ENCODE measurements at places on chromosomes 12 and 14.

DNA sequence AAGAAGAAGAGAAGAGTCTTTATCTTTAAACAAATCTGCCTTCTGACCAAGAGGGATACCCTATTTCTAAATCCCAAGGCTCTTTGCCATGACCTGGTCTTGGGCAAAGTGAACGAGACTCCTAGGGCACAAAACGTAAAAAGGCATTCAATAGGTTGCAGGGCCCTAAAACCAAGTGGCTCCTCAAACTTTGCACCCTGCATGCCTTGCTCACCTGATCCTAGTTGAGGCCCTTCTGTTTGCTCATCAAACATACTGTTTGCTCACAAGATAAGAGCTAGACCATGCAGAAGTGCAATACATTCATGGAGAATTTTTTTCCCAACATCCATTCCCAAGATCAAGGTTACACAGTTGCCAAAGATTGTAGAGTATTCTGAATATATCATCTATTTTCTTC lies 7.9 kb upstream of the PRH1 start:
- no peak overlapping the region for H3K27ac ChIP-seq
- DNase-seq: no peak
- peaks cover 3% of the 10 kb centered on the region for H3K36me3 ChIP-seq
- H3K27me3 ChIP-seq: no peaks in the 10 kb centered on the region

GRCh38 chr12:5264006-5264405 lies 167.9 kb upstream of the NTF3 start:
- H3K27ac ChIP-seq: no peak overlapping the region
- H3K4me3 ChIP-seq: no peak overlapping the region
- no peaks in the 10 kb centered on the region for H3K36me3 ChIP-seq
- no peaks in the 10 kb centered on the region for H3K27me3 ChIP-seq
- no peak for DNase-seq

GRCh38 chr12:21223930-21224329 lies 92.9 kb downstream of the SLCO1B1 start:
- no peaks in the 10 kb centered on the region for H3K36me3 ChIP-seq
- no peak overlapping the region for H3K4me3 ChIP-seq
- H3K27me3 ChIP-seq: no peaks in the 10 kb centered on the region
- H3K4me1 ChIP-seq: no peaks in the 10 kb centered on the region
- no peak overlapping the region for H3K27ac ChIP-seq

DNA sequence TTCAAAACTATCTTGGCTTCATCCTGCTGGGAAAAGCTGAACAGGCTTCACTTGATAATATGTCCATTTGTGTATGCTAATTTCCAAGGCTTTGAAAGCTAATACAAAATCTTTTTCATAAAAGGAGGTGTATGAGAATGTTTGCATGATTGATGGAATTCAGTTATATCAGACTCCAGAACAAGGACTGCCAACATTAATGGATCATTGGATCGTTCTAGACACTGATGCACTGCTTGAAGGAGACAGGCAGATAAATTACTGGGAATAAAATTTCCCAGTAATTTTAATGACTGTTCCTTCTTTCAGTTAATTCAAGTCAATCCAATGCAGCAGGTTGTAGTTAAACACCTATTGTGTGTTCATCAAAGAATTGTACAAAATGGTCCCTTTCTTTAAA lies 466 bp downstream of the GPRC5D start:
- H3K36me3 ChIP-seq: no peaks in the 10 kb centered on the region
- no peak overlapping the region for H3K4me3 ChIP-seq
- peaks cover 4% of the 10 kb centered on the region for H3K4me1 ChIP-seq
- DNase-seq: no peak

GRCh38 chr14:22560662-22561365 lies 28.2 kb downstream of the DAD1 start:
- peaks cover 34% of the 10 kb centered on the region for H3K36me3 ChIP-seq
- no peak for DNase-seq
- peak overlapping the region; percentile 71 for H3K4me3 ChIP-seq

DNA sequence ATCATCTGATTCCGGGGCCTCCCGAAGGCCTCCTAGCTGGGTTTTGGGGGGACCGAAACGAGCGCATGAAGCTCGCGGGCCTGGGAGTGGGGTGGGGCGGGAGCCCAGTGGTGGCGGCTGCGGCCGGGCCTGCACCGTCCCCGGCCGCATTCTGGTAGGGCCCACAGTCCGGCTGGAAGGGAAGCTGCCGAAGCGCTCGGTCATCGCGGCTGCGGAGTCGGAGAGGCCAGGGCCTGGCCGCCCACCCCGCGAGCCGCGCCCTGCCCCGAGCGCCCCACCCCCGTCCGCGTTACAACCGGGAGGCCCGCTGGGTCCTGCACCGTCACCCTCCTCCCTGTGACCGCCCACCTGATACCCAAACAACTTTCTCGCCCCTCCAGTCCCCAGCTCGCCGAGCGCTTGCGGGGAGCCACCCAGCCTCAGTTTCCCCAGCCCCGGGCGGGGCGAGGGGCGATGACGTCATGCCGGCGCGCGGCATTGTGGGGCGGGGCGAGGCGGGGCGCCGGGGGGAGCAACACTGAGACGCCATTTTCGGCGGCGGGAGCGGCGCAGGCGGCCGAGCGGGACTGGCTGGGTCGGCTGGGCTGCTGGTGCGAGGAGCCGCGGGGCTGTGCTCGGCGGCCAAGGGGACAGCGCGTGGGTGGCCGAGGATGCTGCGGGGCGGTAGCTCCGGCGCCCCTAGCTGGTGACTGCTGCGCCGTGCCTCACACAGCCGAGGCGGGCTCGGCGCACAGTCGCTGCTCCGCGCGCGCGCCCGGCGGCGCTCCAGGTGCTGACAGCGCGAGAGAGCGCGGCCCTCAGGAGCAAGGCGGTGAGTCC lies at the start of gene KLC1:
KLC1 (plus strand) TSS at position 528 of the 819 bp plus-strand sequence. CDS start 25,354 bp downstream, outside the sequence.
- peaks cover 26% of the 10 kb centered on the region for H3K4me1 ChIP-seq
- H3K27me3 ChIP-seq: no peaks in the 10 kb centered on the region
- peak; percentile 78 for DNase-seq
- H3K27ac ChIP-seq: peak within 1 kb of the TSS; percentile 86

GRCh38 chr12:38745601-38746000 lies 159.8 kb downstream of the CPNE8 start:
- no peak overlapping the region for H3K27ac ChIP-seq
- no peaks in the 10 kb centered on the region for H3K27me3 ChIP-seq
- no peak for DNase-seq
- no peaks in the 10 kb centered on the region for H3K4me1 ChIP-seq
- H3K36me3 ChIP-seq: no peaks in the 10 kb centered on the region

DNA sequence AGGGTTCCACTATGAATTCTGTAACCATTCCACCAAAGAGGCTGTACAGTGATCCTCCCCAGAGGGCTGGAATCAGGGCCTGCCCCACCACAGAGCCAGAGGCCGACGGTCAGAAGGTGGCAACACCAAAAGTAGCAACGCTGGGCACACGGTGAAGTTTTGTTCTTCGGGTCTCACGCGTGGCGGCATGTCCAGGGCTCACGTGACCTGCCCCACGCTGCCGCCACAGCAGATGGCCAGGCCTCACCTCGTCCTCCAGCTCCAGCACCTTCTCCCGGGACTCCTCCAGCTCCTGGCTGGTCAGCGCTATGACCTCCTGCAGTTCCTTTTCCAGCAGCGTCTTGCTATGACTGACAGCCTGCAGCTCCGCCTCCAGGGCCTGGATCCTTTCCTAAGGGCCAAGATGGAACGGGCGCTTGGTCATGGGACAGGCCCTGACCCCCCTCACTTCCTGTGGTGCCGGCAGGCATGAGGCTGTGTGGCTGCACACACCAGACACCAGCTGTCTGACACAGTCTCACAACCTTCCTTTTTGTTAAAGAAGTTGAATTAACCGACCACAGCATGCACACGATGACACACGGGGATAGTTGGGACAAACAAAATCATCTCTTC lies 22.4 kb upstream of the ANKLE2 start:
- no peak for DNase-seq
- H3K4me1 ChIP-seq: no peaks in the 10 kb centered on the region
- H3K27me3 ChIP-seq: no peaks in the 10 kb centered on the region
- H3K4me3 ChIP-seq: no peak overlapping the region
- peaks cover 74% of the 10 kb centered on the region for H3K36me3 ChIP-seq

GRCh38 chr14:72546344-72547016 lies 347.4 kb downstream of the DPF3 start:
- H3K4me1 ChIP-seq: peaks cover 2% of the 10 kb centered on the region
- H3K27me3 ChIP-seq: peaks cover 57% of the 10 kb centered on the region
- DNase-seq: no peak

DNA sequence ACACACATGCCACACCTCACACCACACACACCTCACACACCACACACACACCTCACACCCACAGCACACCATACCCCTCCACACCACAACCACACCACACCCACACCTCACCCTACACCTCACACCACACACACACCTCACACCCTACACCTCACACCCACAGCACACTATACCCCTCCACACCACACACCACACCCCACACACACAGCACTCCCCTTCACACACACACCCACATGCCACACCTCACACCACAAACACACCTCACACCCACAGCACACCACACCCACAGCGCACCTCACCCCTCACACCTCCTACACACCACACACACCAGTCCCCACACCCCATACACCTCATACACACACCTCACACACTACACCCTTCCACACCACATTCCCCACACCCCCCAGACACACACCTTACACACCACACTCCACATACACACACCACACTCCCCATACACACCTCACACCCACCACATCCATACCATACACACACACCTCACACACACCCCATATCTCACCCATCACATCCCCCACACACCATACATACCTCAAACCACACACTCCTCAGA lies 80.0 kb downstream of the ACTN1 start:
- peaks cover 50% of the 10 kb centered on the region for H3K36me3 ChIP-seq
- peak overlapping the region; percentile 31 for H3K27ac ChIP-seq
- no peaks in the 10 kb centered on the region for H3K27me3 ChIP-seq
- DNase-seq: no peak

GRCh38 chr14:99884834-99885648 lies 91.8 kb downstream of the EML1 start:
- no peak for DNase-seq
- peaks cover 2% of the 10 kb centered on the region for H3K27me3 ChIP-seq
- no peak overlapping the region for H3K4me3 ChIP-seq
- H3K4me1 ChIP-seq: no peaks in the 10 kb centered on the region
- no peaks in the 10 kb centered on the region for H3K36me3 ChIP-seq

DNA sequence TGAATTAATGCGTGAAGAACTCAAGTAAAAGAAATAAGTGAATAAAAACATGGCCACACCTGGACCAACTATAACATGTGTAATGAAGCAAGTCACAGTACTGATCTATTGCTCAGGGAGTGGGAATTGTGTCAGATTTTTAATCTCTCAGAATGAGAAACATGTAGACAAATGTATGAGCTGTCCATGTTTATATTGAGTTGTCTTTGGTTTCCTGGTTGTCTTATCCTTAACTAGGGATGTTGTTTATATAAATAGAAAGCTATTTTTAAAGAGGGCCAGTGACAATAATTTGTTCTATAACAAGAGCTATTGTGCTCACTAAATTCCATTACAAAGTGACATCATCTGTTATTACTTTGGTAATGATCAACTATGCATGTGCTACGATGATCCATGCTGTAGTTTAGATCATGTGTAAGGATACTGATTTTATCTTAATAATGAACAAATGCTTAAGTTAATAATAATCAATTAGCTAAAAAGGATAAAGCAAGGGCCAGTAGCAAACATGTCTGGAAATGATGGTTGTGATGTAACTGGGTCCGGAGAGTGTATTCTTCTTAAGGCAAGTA lies 91.3 kb upstream of the RTL1 start:
- H3K27ac ChIP-seq: no peak overlapping the region
- H3K4me1 ChIP-seq: no peaks in the 10 kb centered on the region
- H3K27me3 ChIP-seq: peaks cover 4% of the 10 kb centered on the region
- no peak for DNase-seq

DNA sequence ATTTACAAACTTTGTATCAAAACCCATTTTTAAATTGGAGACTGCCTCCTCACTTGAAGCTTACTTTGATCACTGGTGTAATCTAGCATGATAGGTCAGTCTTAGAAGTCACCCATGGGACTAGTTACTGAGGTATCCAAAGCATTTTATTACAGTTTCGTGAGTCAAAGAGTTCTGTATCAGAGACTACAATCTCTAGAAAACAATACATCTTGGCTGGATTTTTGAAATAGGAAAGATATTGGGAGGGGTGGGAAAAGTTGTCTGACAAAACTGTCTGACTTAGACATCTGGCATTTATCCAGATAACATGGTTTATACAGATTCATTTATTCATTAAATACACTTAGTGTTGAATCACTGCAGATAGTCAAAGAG lies 173.5 kb upstream of the PDZRN4 start:
- H3K27ac ChIP-seq: no peak overlapping the region
- H3K27me3 ChIP-seq: no peaks in the 10 kb centered on the region
- no peaks in the 10 kb centered on the region for H3K36me3 ChIP-seq
- no peak overlapping the region for H3K4me3 ChIP-seq
- DNase-seq: no peak
- H3K4me1 ChIP-seq: no peaks in the 10 kb centered on the region

GRCh38 chr12:76422543-76423438 lies 74.6 kb upstream of the BBS10 start:
- no peak for DNase-seq
- no peak overlapping the region for H3K27ac ChIP-seq
- peaks cover 49% of the 10 kb centered on the region for H3K36me3 ChIP-seq
- no peaks in the 10 kb centered on the region for H3K27me3 ChIP-seq

- peak; percentile 11 for DNase-seq
- H3K36me3 ChIP-seq: peaks cover 10% of the 10 kb centered on the region
- H3K27me3 ChIP-seq: peaks cover 17% of the 10 kb centered on the region
Observed at GRCh38 chr12:49706351-49707127, 666 bp downstream of the FMNL3 start.

GRCh38 chr12:44616402-44616801 lies 259.7 kb downstream of the NELL2 start:
- no peak overlapping the region for H3K27ac ChIP-seq
- H3K4me1 ChIP-seq: no peaks in the 10 kb centered on the region
- no peak for DNase-seq
- no peaks in the 10 kb centered on the region for H3K27me3 ChIP-seq

DNA sequence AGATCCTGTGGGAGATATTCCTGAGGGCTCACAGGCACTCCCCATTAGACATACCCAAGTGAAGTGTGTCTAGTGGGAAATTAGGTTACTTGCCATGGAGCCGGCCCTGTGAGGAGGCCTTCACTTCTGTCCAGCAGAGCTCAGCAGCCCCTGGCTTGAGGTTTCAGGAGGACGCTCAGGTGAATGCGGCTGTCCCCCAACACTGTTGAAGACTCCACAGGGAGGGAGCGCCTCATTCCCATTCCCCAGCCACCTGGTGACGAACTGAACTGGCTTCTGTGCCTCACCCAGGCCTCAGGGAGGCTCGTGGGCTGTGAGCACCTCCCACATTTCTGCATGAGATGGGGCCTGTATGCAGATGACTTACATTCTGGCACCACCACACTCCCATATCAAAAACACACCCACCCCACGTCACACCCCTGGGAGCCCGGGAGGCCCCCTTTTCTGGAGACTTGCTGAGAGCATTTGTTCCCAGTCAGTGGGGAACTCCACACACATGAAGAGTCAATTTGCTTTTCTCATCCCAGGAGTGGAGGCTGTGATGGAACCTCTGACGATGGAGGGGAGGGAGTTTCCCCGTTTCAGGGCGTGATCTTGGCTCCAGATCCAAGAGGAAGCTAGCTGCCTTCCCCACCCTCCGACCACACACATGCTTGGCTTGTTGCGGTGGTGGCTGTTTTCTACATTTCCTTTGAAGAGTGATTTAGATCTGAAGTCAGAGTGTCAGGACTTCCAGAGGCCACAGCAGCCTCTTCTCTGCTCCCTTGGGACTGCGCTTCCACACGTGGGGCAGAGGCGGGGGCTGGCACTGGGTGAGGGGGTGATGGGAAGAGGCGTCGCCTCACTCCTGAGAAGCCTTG lies 120.7 kb downstream of the ADGRD1 start:
- peaks cover 6% of the 10 kb centered on the region for H3K27me3 ChIP-seq
- H3K27ac ChIP-seq: no peak overlapping the region
- no peak for DNase-seq
- H3K4me3 ChIP-seq: no peak overlapping the region
- no peaks in the 10 kb centered on the region for H3K36me3 ChIP-seq

All from activated T-helper 2 cell treated with anti-CD3 and anti-CD28 coated beads, Interferon-gamma antibody, Interleukin-2, Interleukin-4, amounts not matched to agents 10 μg/mL and 5 μg/mL and 100 μg/mL, durations not matched to agents 14 hours and 24 hours and 36 hours (primary cell).